ENCODE measurements at places on chromosomes 16 and 17.
A peak's percentile ranks its signal among the peaks of the same experiment; 100 is the strongest.

GRCh38 chr17:38749223-38750043 lies 1.3 kb upstream of the PCGF2 start:
- peak; percentile 46 for DNase-seq

GRCh38 chr17:61284174-61284573 lies 115.5 kb upstream of the TBX2 start:
- DNase-seq, result no peak

- DNase-seq, result no peak
Observed at GRCh38 chr16:83147244-83147643, 520.5 kb downstream of the CDH13 start.

GRCh38 chr16:71723537-71724319 lies 773 bp downstream of the PHLPP2 start:
- DNase-seq, result peak; percentile 89

DNA sequence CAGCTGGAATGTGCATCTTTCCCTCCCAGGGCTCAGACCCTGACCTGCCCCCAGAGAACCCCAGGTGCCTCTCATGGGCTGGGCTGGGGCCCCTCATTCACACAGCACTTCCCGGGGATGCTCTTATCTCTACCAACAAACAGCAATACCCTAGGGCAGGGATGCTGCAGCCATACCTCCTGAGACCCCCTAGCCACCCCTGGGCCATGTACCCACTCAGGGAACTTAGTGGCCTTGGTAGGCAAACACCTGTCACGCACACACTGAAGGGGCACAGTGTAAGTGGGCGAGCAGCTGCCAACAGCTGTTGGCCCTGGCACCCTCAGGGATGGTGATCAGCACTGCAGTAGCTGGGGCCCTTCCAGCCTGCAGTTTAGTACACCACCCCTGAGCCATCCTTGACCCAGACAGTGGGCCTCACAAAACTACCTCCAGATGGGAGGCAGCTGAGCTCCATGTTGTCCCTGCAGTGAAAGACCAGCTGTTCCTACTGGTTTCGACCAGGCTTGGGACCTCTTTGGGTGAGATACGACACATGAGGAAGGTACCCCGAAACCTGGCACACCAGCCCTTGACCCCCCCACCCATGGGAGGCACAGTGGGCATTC lies 1723.6 kb downstream of the TP53TG3F start:
- no peak for DNase-seq
